ENCODE measurements at places on chromosomes 5 and 9. TPM values are rescaled to one million over a fixed set of nuclear protein-coding genes. Genes with fewer than 3 reads are reported as not detected.

Gene SLC27A6
- not detected for total RNA-seq

Gene DIRAS2
- not detected for total RNA-seq

DNA sequence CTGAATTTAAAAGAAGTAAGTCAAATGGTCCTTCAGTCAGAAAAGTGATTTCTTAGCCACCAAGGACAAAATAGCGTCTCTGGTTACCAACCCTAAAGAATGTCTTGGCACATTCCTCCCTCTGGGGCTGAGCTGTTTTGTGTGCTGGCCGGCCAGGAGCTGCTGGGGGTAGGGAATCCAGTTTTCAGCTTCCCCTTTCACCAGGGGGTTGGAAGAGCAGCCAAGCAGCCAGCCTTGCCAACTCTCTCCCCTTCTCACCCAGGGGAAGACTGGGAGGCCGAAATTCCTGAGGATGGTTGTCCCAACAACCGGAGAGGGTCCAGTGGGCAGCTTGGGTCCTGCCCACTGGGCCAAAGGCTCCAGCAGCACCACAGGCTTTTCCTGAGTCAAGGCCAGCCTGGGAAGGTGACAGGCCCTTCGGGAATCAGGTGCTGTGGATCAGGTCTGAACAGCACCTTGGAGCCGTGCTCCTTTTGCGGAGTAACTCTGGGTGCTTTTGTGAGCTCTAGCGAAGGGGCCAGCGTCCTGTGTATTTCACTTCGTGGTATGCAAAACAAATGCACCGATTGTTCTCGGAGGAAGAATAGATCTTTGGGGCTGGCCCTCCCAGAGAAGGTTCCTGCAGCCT lies 4.2 kb downstream of the WWC1 start:
- H3K27me3 ChIP-seq: peaks cover 24% of the 10 kb centered on the region
- no peaks in the 10 kb centered on the region for H3K36me3 ChIP-seq
- H3K4me3 ChIP-seq: no peak overlapping the region
- no peak for DNase-seq

Gene KCNIP1
- total RNA-seq: not detected

DNA sequence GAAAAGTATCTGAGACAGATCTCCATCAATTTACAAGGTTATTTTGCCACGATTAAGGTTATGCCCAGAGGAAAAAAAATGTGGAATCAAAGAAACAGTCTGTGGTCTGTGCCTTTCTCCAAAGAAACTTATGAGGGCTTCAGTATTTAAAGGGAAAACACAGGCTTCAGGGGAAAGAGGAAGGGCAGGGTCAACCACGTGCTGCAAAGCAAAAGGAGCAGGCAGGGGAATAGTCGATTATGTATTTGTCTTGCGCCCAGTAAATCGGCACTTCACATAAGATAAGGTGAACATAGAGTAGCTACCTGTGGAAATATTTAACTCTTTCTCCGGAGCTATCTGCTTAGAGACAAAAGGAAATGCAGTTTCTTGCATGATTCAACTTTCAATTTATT lies 343.7 kb downstream of the RAB3C start:
- no peaks in the 10 kb centered on the region for H3K36me3 ChIP-seq
- peaks cover 34% of the 10 kb centered on the region for H3K4me1 ChIP-seq
- no peak for DNase-seq
- H3K27me3 ChIP-seq: no peaks in the 10 kb centered on the region
- H3K4me3 ChIP-seq: peak overlapping the region; percentile 39

DNA sequence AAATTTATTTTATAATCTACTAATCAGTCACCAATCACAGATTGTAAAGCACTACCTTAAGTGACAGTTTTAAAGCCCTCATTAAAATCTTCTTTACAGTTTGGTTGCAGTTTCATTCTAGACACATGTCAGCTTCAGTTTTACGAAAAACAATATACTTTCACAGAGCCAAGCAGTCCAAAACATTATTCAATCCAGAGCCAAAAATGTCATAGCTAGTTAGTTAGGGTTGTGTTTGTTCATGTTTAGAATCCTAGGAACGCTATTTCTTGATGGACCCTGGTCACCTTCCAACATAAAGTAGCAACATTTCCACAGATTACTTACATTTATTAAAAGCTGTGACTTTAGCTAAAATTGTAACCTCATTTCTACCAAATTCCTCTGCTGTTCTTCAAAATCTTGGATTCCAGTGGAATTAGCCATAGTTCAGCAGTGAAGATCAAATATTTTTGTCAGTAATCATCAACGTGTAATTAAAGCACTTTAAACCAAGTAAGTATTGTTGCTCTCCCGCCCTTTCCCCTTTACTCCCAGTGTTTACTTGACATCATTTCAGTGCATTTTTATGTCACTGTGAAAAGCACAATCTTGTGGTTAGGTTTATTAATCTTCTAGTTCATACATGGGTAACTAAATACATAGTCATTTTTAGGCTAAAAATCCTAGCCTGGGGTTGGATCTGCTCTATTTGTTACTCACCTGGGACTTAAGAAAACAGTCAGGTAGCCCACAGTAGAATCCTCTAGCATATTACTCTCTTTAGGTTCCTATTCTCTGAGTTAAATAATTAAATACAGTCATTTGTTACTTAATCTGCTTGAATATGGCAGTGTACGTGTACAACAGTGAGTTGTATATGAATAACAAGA lies 74.3 kb downstream of the NIPBL start:
- H3K27me3 ChIP-seq: no peaks in the 10 kb centered on the region
- peaks cover 45% of the 10 kb centered on the region for H3K4me1 ChIP-seq
- peaks cover 2% of the 10 kb centered on the region for H3K36me3 ChIP-seq
- DNase-seq: no peak
- no peak overlapping the region for H3K4me3 ChIP-seq
- no peak overlapping the region for H3K27ac ChIP-seq

Gene PCA3
- not detected for total RNA-seq

GRCh38 chr5:2709976-2710689 lies 41.3 kb downstream of the IRX2 start:
- H3K27me3 ChIP-seq: no peaks in the 10 kb centered on the region
- no peaks in the 10 kb centered on the region for H3K4me1 ChIP-seq
- H3K27ac ChIP-seq: no peak overlapping the region

DNA sequence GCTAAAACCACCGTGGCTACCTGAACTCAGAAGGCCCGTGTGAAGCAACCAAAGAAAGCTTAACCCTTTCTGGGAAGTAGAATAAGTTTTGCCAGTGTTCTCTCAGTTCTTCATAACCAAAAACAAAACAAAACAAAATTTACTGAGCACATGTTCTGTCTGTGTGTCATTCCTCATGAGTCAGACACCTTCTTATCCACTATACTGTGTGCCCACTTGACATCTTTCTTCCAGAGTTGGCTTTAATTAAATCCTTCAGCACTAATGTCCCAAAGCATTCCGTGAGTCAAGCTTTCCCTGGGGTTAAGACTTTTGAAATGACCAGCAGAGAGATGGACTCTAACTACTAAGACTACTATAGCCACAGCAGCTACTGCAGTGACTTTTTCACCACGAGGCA lies 61.3 kb downstream of the GLIS3 start:
- H3K36me3 ChIP-seq: no peaks in the 10 kb centered on the region
- peaks cover 36% of the 10 kb centered on the region for H3K4me1 ChIP-seq
- DNase-seq: no peak
- H3K4me3 ChIP-seq: peak overlapping the region; percentile 55

Gene SNCB
- total RNA-seq: not detected

Gene TERT
- total RNA-seq: 13.1 TPM

DNA sequence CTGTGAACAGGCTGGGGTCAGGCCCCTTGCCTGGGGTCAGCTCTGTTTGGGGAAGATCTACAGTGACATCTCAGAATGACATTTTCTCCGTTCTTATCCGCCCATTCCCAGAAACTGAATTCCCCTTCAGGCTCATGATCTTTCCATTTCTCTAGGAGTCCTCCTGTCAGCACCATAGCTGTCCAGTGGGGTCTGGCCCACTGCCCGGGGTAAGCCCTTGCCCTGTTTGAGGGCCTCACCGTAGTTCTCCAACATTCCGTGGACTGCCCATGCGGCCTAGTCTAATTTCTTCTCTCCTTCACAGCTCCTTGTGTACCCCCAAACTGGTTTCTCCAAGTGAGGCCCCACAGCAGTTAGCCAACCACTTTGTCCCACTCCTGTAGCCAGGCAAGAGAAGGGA lies 68.4 kb downstream of the ENTREP1 start:
- no peaks in the 10 kb centered on the region for H3K36me3 ChIP-seq
- H3K27me3 ChIP-seq: peaks cover 9% of the 10 kb centered on the region
- H3K4me3 ChIP-seq: no peak overlapping the region
- no peaks in the 10 kb centered on the region for H3K4me1 ChIP-seq
- no peak for DNase-seq

DNA sequence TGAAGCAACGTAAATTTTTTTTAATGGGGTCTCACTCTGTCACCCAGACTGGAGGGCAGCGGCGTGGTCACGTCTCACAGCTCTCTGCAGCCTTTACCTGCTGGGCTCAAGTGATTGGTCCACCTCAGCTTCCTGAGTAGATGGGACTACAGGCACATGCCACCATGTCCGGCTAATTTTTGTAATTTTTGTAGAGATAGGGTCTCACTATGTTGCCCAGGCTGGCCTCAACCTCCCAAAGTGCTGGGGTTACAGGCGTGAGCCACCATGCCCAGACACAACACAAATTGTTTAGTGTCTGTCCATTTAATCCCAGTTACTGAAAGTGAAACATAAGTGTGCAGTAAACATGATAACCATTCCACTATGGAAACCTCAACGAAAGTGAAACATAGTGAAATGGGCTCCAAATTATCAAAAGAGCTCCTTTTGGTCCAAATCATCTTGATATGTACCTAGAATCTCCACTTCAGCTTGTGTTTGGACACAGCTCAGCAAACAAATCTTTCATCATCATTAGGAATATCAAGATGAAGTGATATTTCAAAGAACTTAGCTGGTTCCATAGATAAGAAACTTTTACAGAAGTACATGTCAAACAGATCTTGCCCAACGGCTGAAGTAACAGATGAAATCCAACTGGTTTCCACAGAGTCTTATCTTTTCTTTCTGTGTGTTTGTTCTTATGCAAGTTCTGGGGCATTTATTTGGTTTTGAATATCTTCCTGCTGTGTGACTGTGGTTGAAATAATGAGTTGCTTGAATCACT lies 41.2 kb upstream of the PLPP1 start:
- H3K4me1 ChIP-seq: peaks cover 4% of the 10 kb centered on the region
- DNase-seq: no peak
- no peak overlapping the region for H3K27ac ChIP-seq

GRCh38 chr5:10880934-10881333 lies 119.9 kb upstream of the DAP start:
- no peak overlapping the region for H3K27ac ChIP-seq
- peaks cover 6% of the 10 kb centered on the region for H3K27me3 ChIP-seq
- no peaks in the 10 kb centered on the region for H3K36me3 ChIP-seq
- H3K4me1 ChIP-seq: no peaks in the 10 kb centered on the region

DNA sequence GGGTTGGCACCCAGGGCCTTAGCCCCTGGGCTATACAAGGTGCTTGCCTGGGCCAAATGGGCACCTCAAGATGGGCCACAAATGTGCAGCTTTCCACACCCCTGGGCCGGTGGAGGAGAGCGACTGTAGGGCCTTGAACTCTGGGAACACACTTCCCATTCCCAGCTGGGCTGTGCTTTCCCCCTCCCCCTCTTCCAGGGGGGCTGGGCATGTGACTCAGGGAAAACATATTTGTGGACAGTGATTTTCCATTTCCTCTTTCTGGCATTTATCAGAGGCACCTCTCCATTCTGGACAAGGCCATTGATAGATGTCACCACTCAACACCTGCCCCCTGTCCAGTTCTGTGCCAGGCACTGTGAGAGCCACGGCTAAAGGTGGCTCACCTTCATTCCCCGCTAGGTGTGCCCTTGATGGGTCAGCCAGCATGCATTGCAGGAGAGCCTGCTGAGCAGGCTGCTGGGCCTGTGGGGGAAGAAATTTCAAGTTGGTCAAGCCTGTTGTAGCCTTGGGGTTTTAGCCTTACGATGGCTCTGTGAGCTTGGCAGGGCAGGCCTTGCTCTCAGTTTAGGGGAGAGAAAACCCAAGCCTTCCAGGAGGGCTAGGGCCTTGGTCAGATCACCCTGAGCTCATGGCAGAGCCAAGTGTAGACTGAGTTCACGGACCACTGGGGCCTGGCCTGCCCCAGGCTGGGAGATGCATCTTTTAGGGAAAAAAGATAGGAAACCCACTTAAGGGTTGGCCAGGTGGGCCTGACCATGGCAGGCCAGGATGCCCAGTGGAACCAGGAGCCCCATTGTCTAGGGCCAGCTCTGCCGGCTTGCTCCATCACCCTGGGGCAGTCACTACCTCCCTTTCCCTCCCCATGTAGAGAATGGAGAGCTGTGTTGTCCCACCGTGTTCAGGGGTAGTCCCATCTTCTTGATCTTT lies 113.9 kb downstream of the DAB2IP start:
- no peaks in the 10 kb centered on the region for H3K27me3 ChIP-seq
- H3K27ac ChIP-seq: no peak overlapping the region
- no peak overlapping the region for H3K4me3 ChIP-seq

Gene LEAP2
- total RNA-seq: 1.8 TPM

- no peaks in the 10 kb centered on the region for H3K27me3 ChIP-seq
- H3K36me3 ChIP-seq: peaks cover 35% of the 10 kb centered on the region
- no peak overlapping the region for H3K27ac ChIP-seq
- no peak overlapping the region for H3K4me3 ChIP-seq
Observed at GRCh38 chr9:135901031-135901758, 6.2 kb downstream of the CAMSAP1 start.

GRCh38 chr5:99955006-99955405 lies 580.2 kb upstream of the FAM174A start:
- no peaks in the 10 kb centered on the region for H3K27me3 ChIP-seq
- H3K4me1 ChIP-seq: no peaks in the 10 kb centered on the region
- H3K27ac ChIP-seq: no peak overlapping the region
- no peak overlapping the region for H3K4me3 ChIP-seq
- no peak for DNase-seq
- no peaks in the 10 kb centered on the region for H3K36me3 ChIP-seq

DNA sequence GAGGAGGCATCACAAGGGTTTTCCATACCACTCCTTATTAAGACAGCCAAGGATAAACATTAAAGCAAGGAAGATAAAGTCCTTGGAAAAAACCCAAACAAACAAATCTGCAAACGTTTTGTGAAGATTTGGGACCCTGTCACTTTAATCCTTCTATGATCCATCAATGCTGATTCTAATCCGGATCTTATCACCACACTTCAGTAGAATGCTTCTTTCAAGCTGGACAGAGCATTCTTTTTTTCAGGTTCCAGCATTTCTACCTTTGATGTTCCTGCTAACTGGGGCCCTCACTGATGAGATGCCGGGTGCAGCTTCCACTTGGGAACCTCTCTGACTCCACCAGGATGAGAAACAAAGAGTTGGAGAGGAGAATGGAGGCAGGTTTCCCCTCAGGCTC lies 132.8 kb upstream of the SHB start:
- no peaks in the 10 kb centered on the region for H3K27me3 ChIP-seq
- no peak for DNase-seq
- H3K4me3 ChIP-seq: no peak overlapping the region

DNA sequence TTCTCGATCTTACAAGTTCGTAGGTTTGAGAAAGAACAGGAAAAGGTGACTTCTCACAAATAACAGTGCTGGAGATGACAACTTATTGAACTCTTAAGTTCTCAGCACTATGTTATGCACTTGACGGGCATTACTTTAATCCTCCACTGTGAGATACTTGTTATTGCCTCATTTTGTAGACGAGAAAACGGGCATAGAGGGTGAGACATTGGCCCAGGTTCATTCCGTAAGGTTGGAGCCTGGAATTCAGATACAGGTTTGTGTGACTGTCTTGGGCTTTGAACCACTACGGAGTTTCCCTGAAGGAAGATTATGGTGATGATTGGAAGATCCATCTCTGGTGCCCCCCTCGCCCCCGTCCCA lies 657 bp downstream of the MAT2B start:
- no peaks in the 10 kb centered on the region for H3K27me3 ChIP-seq
- DNase-seq: peak; percentile 22
- H3K4me1 ChIP-seq: peaks cover 37% of the 10 kb centered on the region

Data from activated naive CD4-positive, alpha-beta T cell treated with anti-CD3 and anti-CD28 coated beads for 36 hours (primary cell).